ENCODE measurements at places on chromosomes 2 and 18.
A peak's percentile ranks its signal among the peaks of the same experiment; 100 is the strongest.

GRCh38 chr2:163774862-163775261 is 39.1 kb upstream of the FIGN start:
- no peak for DNase-seq

- no peak for DNase-seq
Measured at GRCh38 chr2:28624793-28625701, 126.6 kb upstream of the PPP1CB start.

DNA sequence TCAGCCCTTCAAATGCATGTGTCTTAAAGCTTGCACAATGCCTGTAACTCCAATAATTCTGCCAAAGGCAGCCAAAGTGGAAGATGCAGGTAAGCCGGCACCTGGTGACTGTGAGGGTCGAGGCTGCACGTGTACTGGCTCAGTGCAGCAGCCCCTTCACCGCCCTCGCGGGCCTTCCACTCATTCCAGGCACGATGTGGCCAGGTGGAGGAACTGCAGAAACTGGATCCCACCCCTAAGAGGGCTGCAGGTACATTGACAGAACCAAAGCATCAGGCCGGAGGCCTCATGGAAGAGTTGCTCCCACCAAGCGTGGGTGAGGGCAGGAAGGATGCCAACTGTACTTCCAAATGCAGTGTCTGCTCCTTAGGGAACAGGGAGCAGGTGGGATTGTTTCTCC is 253.4 kb downstream of the HDAC4 start:
- no peak for DNase-seq

- DNase-seq, result no peak
Measured at GRCh38 chr2:54559593-54560145, 103.5 kb downstream of the SPTBN1 start.

GRCh38 chr2:7071916-7072556 is 154.8 kb downstream of the RNF144A start:
- no peak for DNase-seq

DNA sequence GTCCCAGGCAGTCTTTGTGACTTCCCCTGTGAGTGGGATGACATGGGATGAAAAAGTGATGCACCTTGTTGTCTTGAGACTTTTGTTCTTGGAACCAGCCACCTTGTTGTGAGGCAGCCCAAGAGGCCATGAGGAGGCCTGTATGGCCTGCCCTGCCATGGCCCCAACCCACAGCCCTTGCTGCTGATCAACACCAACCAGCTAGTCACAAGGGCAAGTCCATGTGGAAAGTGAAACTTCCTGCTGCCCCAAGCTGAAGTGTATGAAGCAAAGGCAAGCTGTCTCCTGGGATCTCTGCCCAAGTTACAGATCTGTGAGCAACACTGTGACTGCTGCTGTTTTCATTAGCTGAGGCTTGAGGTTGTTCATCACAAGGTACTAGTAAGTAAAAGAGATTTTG is 21.6 kb downstream of the TMEM18 start:
- DNase-seq, result peak; percentile 45

GRCh38 chr18:30595942-30596341 is 446.6 kb downstream of the DSC3 start:
- DNase-seq, result no peak

DNA sequence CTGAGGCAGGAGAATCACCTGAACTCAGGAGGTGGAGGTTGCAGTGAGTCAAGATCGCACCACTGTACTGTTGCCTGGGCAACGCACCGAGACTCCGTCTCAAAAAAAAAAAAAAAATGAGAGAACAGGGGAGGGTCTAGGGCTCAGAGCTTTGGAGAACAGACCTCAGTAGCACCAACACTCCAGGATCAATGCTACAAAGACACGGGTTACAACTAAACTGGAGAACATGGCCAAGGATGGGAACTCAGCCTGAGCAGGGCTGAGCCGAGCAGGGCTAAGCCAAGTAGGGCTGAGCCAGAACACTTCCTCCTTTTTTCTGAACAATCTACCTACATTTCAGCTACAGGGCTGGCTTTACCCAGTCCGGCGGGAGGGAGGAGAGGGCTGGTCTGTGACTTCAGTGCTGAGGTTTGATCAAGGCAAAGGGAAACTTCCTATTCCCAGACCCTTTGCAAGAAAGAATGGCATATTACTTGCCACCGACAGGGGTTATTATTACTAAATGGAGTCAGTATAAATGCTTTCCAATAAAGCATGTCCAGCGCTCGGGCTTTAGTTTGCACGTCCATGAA is 2.9 kb upstream of the CASP8 start:
- no peak for DNase-seq

- DNase-seq, result no peak
Measured at GRCh38 chr18:31510319-31510718, 12.3 kb downstream of the DSG2 start.

DNA sequence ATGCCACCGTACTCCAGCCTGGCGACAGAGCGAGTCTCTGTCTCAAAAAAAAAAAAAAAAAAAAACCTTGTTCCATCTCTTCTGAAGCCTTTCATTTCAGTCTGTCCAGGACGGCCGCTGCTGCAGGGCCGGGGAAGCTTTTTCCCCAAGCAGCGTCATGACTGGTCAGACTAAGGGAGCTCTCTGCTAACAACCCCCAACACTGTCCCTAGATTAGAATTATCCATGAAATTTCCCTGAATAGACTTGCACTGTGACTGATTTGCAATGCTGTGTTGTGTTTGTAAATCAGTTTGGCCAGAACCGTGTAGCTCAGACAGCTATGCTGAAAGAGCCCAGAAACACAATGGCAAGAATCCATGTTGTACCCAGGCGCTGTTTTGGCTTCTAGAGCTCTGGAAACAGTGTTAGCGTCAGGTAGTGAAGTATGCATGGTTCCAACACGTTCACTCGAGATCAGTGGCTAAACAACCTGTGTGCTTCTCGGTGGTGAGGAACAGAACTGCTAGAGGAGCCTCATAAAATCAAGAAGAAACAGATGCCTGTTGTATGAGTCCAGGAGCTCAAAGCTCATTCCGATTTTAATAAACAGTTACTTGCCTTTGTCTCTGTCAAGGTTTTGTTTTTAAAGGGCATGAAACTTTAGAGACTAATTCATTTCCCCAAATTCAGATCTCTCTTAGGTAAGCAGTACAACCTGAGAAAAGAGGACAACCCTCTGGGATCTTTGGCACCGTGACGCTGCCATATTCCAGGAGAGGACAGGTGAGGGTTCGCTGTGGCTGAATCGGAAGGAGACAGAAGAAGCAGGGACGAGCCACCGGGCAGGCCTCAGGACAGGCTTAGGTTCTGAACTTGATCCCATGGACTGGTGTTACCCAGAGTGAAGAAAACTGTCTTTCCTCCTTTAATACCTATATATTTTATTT is 43.5 kb downstream of the GORASP2 start:
- no peak for DNase-seq

DNA sequence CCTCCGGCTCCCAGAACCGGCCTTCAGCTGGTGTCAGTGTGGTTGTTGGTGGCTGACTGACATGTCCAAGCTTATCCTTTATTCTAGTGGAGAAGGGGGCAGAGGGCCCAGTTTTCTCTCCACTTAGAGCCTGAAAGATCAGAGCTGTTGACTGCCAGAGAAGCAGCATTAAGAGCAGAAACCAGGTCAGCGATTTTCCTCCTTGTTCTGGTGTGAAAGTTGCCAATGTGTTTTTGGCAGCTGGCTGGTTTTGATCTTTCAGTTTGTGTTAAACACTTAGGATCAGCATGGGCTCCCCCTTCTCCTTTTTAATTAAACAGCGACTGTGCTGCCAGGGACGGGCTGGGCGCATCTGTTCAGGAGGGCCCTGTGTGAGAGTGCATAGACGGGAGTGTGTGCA is 100.9 kb downstream of the ASAP2 start:
- DNase-seq, result no peak

DNA sequence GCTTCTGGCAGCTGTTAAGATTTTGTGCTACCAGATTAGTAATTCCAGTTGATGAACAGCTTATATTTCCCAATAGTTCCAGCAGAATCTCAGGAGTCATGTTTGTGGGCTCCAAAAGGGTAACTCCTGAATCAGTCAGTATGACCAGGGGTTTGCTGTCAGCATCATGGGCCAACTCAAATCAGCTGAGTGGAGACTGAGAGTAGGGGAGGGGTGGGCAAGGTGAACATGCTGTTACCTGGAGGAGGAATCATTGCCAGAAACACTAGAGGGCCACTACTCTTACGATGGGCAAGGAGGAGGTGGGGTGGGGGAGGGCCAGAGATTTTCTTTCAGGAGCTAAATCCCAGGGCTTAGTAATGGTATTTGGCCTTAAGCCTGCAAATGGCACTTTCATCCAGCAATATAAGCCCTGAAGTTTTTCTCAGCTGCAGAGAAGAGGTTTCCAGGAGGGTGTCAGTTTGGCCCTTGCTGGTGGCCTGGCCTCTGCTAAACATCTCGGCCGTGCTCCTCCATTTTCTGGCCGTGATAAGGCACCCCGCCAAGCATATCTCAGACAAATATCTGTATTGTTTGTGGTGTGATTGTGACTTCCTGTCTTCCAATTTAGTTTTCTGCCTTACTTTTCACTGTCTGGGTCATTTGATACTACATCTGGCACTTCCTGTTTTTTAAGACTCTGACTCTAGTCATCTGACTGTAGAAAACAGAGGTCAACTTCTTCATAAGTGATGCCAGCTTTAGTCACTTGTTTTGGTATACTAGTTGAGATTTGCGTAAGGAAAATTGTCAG is 120.5 kb upstream of the CXCR4 start:
- no peak for DNase-seq

DNA sequence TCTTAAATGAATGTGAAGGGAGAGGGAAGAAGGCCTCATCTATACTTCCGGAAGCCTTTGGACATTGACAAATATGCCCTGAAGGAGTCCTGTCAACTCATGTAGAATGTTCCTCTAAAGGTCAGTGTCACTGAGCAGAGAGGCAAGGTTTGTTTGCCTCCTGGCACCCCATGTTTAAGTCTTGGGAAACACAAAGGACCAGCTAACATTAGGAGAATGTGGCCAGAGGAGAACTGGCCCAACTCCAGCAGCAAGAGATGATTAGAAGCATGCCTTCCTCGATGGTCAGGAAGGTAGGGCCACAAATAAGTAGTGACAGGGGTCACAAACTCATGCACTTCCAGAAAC is 5.7 kb downstream of the DYSF start:
- DNase-seq, result no peak

- no peak for DNase-seq
Measured at GRCh38 chr2:217071416-217071815, 211.6 kb upstream of the TNP1 start.

- no peak for DNase-seq
Measured at GRCh38 chr2:152559008-152559407, 158.3 kb downstream of the PRPF40A start.

DNA sequence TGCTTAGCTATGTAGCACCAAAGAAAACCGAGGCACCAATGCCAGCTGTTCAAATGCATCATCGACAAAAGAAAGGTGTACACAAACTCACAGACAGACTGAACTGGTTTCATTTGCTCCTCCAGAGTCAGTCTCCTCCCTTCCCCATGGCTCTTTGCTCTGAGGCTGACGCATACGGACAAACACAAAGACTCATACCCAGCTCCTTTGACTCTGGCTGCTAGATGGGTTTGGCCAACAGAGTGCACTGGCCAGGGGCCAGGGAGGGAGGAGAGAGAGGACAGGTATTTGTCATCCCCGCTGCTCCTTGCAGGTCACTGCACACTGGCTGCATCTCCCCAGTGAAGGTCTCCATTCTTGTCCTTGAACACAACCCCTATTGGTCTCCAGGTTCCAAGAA is 40.7 kb downstream of the DNER start:
- DNase-seq, result no peak

GRCh38 chr2:135230150-135230549 is 178.1 kb downstream of the RAB3GAP1 start:
- DNase-seq, result no peak

DNA sequence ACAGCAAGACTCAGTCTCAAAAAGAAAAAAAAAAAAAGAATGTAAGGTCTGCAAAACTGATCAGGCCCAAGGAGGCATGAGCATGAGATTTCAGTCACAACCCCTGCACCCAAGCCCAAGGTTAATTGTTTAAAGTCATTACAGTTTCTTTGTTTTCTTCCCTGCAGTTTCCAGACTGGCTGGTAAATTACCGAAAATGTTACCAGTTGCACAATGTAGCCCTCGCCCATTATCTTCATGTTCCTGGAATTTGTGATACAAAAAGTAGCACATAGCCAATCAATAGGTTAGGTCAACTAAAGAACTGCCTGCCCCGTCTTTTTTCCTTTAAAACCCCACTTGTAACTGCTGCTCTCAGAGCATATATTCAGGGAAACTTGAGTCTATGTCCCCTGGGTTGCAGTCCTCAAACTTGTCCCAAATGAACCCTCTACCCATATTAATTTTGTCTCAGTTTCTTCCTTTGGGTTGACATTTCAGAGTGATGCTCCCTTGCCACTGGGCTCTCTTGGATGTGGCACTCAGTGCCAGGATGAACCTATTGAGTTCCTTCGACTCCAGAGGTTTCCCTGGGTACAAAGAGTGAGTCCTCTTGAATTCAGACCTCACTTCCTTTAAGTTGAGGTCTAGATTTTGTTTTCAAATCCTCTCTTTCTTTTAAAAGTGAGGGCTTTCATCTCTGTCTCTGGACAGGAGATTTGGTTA is 216.2 kb upstream of the HS6ST1 start:
- no peak for DNase-seq

DNA sequence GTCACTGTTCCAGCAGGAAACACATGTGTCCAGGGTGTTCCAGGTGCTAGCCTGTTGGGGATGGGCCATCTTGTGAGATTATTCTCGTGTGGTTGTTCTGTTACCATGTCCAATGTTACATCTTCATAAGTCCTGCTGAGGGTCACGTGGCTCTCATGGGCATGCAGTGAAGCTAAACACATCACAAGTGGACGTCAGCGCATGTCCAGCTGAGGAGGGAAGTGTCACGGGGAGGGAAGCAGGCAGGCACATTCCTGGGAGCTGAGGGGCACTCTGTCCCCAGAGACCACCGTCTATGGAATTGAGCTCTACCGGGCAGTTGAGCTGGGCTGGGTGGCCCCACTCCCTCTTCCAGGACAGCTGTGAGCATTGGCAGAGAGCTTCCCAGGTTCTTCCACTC is 155.3 kb upstream of the TWIST2 start:
- no peak for DNase-seq

- no peak for DNase-seq
Measured at GRCh38 chr2:121256720-121257479, 28.1 kb downstream of the TFCP2L1 start.

DNA sequence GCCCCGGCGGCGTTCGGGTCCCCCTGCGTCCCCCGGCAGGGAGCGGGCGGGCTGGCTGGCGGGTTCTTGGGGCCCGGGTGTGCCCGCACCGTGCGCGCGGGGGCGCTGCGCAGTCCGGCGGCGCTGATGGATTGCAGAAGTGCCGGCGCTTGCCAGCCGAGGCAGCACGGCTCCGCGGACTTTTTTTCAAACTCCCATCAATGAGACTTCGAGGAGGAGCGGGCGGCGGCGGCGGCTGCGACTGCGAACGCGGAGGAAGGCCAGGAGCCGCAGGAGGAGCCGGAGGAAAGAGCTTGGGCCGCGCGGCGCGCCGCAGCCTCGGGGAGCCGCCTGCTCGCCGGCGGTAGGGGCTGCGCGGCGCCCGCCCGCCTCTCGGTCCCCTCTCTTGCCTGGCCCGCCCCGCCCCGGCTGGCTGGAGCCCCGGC is at the start of gene GLI2:
GLI2 (plus strand) TSS at position 123 of the 425 bp plus-strand sequence. CDS start 61,453 bp downstream, outside the sequence.
- peak; percentile 88 for DNase-seq

DNA sequence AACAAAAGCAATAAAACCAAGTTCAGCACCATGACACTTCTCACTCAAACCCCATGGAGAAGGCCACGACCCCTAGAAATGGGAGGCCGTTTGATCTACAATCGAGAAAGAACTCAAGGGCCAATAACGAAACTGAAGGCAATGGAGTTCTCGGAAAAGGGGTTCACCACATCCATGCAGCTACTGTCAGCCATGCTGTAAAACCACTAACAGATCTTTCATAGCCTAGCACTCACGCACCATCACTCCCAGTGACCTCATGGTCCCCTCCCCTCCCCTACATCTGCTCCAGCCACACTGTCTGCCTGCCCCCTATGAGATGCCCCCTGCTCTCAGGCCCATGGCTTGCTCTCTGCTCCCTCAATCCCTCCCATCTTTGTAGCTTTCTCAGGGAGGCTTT is 135.3 kb downstream of the TMEM163 start:
- no peak for DNase-seq
